ENCODE measurements at places on chromosomes 6 and 20.

DNA sequence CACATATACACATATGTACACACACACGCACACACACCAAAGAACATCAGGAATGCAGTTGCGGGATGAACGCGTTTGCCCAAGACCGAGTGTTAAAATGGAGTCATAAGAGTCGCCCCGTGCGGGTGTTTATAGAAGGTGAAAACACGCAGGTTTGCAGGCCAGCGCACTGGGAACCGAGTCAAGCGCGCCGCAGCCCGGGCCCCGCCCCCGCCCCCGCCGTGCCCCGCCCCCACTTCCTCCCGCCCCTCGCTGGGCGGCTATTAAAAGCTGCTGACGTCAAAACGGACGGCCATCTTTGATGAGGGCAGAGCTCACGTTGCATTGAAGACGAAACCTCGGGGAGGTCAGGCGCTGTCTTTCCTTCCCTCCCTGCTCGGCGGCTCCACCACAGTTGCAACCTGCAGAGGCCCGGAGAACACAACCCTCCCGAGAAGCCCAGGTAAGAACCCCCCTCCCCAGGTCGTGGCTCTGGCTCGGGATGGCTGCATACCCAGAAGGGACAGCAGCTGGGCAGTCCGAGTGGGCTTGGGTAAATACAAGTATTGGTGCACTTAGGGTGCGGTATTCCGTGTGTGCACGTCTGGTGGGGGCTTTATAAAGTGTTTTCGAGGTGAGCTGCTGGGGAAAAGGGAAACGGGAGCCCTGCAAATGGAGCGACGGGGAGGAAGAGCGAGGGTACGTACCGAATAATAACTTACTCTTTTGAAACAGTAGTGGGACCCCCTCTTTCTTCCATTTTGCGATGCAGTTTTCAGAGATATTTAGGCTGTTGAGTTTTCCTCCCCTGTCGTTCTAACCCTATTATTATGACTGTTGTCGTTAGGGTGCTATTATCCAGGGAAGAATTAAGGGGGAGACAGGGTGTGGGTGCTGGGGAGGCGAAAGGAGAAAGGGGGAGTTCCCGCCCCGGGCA is at the start of gene SNAP25:
SNAP25 (plus strand) TSS at position 295 of the 916 bp plus-strand sequence. CDS start 56,662 bp downstream, outside the sequence.
- DNase-seq, result peak; percentile 68

- DNase-seq, result no peak
Measured at GRCh38 chr20:40578961-40579360, 110.1 kb downstream of the MAFB start.

DNA sequence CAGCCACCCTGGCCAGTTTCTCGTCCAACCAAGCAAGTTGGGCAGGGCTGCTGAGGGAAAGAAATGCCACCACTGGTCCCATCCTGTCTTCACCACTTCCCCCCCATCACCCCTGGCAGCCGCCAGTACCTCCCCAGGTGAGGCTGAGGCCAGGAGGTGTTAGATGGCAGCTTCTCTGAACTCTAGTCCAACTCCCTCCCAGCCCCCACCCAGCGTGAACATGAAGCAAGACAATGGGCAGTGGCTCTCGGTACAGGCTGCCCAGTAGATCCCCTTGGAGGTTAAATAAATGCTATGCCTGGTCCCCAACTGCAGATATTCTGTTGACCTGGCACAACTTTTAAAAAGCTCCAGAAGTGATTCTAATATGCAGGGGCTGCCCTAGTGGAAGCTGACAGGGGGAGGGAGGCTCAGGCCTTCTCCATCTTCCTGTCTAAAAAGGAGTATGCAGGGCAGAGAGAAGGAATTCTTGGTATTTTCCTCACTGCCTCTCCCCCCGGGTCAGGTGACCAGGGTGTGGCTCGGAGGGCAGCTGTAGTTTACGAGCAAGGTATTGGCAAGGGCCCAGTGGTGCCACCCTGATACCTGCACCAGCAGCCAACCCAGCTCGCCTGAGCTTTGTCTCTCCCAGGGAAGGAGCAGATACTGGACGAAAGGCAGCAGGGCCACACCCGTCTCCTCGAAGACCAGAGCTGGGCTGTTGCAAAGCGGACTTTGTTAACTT is 25.7 kb downstream of the KCNK5 start:
- no peak for DNase-seq

GRCh38 chr20:62409931-62410745 is 3.1 kb upstream of the CABLES2 start:
- DNase-seq, result no peak

- no peak for DNase-seq
Measured at GRCh38 chr6:29097803-29098202, 1.5 kb upstream of the OR2J1 start.

- peak; percentile 43 for DNase-seq
Measured at GRCh38 chr6:45923831-45924391, 91.7 kb downstream of the CLIC5 start.

GRCh38 chr6:40894962-40895799 is 143.8 kb downstream of the UNC5CL start:
- DNase-seq, result no peak

GRCh38 chr20:14617123-14617522 is 279.7 kb upstream of the FLRT3 start:
- DNase-seq, result no peak

GRCh38 chr6:28606424-28607391 is 81.0 kb downstream of the GPX5 start:
- no peak for DNase-seq

DNA sequence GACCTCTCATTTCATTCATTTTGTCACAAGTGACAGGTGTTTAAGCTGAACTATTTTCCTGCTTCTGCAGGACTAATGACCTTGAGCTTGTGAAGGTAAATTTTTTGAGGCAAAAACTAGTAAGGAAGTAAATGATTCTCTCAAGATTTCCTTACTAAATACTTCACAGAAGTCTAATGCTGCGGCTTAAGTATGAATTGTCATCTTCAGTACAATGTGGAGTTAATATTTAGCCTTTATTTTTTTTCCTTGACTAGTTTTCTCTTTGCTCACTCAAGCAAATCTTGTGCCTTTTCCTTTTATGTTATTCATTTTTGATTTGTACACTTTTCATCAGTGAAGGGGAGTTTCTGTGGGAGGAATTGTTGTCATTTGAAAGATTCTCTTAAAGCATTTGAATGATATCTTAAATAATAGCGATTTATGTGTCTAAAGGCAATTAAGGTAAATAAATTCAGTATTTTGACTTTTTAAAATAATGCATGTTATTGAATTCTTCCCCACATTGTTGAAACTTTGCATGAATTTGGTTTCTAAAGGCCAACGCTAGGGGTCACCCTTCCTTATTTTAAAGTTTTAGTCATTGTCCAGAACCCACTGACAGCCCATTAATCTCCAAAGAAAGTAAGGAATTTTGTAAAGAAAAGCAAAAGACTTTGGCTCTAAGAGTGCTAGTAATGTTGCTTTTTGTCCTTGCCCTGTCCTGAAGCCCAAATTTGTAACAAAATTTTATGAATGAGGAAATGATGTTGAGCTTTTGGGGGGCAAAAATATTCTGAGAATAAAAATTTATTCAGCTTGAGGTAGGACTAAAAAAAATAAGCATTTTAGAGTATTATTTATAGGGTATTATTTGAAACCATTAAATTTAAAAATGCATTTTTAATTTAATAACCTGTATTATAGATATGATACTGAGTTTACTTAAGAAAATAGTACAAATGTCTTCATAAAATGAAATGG is 157.4 kb upstream of the LAMA2 start:
- DNase-seq, result no peak

DNA sequence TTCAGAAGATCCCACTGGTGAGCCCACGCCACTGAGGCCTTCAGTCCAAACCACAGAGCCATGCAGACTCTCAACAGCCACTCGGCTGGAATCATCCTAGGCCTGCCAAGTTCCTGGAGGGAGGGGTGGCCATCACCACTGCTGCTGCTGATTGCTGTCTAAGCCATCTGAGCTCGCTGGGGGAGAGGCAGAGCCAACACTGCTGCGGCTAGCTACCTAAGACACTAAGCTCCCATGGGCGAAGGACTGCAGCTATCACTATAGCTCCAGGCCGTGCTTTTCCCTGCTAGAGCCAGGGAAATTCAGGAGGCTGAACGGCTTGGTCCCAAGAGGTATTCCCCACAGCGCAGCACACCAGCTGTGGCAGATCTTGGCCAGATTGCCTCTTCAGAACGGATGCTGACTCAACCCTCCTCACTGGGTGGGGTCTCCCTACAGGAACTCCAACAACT is 73.6 kb downstream of the TBC1D32 start:
- peak; percentile 47 for DNase-seq

GRCh38 chr6:1285956-1286355 is 25.9 kb upstream of the FOXQ1 start:
- no peak for DNase-seq

DNA sequence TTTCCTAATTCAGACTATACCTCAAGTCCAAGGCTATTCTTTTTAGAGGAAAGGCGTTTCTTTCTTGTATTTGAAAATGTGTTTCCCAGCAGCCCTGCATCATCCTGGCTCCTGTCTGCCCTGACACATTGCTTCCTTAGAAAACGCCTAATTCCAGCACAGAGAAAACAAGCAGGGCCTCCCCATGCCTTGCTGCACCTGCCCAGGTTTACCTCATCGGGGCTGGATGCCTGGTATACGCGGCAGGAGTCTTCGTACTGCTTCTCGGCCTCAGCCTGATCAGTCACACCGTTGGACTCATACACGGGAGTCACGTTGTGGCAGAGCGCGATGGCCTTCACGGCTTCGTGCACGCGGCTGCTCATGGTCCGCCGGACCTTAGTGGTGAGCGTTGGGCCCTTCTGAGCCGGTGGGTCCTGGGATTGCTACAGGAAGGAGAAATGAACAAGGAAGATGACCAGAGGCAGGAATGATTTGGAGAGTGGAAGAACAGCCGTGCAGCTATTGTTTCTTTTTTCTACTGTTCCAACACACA is 111.4 kb downstream of the ATP9A start:
- no peak for DNase-seq

GRCh38 chr6:16523606-16524379 is 237.5 kb downstream of the ATXN1 start:
- DNase-seq, result no peak

DNA sequence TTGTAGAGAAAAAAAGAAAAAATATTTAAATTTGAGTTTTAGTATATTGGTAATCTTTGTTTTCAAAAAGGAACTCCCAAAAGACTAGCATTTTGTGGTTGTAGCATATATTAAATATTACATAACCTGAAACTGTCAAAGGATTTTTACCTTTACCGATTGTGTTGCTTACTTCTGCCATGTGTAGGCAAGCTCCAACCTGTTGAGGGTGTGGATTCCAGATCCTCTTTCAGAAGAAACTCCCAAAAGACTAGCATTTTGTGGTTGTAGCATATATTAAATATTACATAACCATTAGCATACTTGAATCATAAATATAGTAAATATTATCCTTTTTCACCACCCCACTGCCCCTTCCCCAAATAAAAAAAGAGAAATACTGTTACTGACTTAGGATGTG is 3.2 kb downstream of the DSE start:
- no peak for DNase-seq

GRCh38 chr6:133165235-133165634 is 75.9 kb upstream of the EYA4 start:
- no peak for DNase-seq

DNA sequence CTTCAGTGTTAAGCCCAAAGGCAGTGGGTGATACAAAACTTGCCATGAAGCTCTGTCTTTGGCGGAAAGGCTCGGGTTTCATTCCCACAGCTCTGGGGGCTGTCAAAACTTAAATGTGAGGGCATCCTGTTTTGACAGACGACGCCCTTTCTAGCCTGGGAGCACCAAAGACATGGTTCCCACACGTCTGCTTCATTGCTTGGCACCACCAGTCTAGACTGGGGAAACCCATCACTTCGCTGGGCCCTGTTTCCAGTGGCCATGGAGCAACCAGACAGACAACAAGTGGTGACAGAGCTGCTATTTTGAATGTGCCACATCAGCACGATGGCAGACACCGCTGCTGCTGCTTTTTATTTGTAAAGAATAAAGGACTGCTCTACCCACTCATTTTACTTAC is 127.5 kb downstream of the SASH1 start:
- DNase-seq, result no peak

DNA sequence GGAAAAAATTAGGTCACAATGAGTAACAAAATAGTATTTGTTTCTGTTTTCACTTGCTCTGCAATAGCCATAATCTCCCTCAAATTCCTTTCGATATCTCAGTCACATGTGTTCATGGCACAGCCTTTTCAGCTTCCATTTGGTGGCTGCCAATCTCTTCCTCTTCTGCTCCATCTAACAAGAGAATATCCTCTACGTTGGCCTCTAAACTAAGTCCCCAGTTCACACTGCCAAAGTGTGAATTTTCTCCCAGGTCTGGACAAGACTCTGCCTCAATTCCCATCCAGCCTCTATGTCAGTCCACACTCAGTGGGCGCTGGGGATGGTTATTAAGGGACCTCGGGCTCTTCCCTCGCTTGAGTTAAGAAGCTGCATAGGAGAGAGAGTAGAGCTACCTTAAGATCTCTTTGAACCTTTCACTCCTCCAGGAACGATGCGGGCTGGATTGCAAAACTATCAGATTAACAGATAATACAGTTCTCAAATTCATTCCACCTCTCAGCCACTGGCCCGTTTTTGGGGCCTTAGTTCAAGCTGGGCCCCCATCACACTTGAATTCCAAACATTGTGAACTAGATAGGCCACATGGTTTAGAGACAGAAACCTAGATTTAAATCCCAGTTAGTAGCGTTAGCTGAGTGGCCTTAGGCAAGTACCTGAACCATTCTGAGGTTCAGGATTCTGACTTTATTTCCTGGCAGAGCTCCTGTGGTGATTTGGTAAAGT is 250.2 kb upstream of the QKI start:
- DNase-seq, result no peak

DNA sequence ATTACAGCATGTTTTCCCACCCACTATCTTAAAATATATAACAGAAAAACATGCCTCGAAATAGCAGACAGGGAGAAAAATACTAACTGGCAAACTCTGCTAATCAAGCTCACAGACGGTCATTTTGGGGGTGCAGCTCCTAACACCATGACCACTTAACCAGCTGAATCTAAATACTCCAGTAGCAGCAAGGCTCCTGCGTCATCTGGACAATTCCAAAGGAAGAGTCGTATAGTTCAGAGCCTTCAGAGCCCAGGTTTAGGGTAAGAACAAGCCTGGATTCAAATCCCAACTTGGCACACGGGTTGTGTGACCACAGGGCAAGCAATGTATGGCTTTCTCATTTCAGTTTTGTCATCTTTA is 81.3 kb upstream of the COL21A1 start:
- DNase-seq, result no peak

GRCh38 chr20:20806121-20807095 is 94.0 kb upstream of the RALGAPA2 start:
- no peak for DNase-seq

DNA sequence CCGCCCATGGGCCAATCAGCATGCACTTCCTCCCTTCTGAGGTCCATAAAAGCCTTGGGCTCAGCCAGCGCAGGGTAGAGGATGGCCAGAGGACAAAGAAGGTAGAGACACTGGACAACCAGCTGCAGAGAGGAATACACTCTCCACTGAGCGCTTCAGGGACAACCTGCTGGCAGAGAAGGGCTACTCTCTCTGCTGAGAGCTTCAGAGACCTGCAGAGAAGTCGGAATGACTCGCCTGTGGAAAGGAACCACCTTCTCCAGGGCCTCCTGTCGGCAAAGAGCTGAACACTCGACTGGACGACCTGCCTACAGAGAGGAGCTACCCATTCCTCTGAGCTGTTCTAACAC is 31.4 kb upstream of the SLA2 start:
- DNase-seq, result no peak

Measured in T1000 (cell line).